Mucosa of gallbladder (tissue), 1 donor: ENCODE measurements at places on chromosomes 11 and 22.

- DNase-seq: no peak
These were observed 22.1 kb downstream of the LMO1 start for GRCh38 chr11:8241373-8242117.

- DNase-seq: no peak
These were observed 11.3 kb downstream of the CUL5 start for GRCh38 chr11:108019870-108020540.

DNA sequence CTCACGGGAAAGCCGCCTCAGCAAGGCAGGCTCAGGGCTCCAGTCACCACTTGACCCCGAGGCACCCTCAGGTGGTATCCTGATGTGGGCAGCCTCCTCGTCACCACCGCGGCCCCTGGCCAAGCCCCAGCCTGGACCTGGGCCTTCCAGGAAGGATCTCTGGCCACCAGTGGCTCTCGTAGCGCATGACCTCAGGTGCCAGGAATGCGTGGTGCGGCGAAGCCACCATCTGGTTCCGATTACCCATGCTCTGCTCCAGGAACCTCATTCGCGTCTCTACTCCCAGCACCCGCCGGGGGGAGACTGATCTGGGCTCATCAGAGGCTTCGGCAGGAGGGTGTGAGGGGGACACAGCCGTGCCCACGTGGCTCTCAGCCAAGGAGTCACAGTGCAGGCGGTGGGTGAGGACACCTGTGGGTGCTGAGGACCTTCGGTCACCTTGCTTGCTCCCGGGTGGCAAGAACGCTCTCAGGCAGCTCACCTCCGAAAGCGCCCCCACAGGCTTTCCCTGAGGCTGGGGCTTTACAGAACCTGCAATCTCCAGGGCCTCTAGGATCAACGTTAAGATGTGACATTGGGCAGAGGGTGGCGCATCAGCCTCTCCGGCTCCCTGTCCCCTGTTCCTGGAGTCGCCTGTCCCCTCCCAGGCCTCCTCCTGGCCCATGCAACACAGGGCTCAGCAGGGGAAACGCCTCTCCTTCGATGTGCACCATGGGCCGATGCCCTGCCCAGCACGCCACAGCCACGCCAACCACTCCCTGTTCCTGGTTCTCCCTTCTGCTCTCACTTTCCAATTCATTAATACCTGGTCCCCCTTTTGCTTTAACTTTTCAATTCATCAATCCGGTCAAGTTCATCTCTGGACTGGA, 39.0 kb downstream of the TBX1 start:
- no peak for DNase-seq

- no peak for DNase-seq
These were observed 8.3 kb upstream of the RIC3 start for GRCh38 chr11:8177136-8177535.
